ENCODE measurements at places on chromosomes 1 and 21. TPM values are rescaled to one million over a fixed set of nuclear protein-coding genes. Genes with fewer than 3 reads are reported as not detected.

DNA sequence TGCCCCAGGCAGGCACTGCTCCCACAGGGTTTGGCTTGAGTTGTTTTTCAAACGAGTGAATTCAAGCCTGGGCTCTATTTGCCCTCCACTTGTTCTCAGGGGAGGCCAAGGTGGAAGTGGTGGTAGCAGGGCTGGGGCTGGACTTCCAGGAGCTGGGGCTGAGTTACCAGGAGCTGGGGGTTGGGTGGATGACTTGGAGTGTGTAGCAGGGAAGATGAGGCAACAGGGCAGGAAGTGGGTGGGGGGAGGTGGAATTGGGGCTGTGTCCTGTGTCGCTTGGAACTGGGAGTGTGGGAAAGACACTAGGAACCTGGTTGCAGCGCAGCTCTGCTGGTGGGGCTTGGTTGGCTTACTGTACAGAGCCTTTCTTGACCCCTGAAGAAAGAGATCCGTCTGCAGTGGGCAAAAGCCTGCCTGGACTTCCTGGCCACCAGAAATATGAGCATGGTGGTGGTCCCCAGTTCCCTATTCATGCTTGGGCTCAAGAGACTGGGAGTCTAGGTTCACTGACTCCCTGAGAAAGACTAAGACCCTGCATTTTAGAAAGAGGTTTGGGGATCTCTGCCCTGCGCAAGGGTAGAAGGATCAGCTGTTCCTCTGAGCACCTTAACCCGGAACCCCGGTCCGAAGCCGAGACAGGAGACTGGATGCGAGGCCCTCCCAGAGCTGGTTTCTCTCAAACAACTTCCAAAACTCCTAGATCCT is 3.1 kb downstream of the TFAP2E start:
- H3K36me3 ChIP-seq, result no peaks in the 10 kb centered on the region
- DNase-seq, result no peak
- H3K4me3 ChIP-seq, result no peak overlapping the region
- peaks cover 8% of the 10 kb centered on the region for H3K4me1 ChIP-seq

DNA sequence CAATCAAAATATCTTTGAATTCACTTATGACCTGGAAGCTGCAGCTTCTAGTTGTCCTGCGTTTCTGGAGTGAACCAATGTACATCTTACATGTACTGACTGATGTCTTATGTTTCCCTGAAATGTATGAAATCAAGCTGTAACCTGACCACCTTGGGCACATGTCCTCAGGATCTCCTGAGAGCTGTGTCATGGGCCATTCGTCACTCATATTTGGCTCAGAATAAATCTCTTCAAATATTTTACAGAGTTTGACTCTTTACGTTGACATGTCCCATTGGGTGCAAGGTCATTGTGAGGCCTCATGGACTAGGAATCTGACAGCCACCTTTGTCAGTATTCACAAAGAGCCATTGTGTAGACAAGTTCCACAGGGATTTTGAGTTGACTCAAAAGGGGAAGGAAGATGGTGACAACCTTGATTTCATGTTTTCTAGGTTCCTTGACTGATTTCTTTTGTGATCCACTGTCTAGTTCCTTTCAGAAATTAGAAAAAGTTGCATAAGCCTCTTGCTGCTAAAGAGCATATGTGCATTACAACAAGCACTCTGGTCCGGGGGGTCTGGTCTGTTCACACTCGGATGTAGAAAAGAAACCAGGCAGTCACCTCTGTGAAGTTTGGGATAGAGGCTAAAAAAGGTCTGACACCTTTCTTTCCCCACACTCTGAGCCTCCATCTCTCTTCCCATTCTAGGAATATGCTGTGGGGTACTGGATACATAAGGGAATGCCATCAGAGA is 10.7 kb downstream of the CHI3L2 start:
- no peaks in the 10 kb centered on the region for H3K27me3 ChIP-seq
- H3K36me3 ChIP-seq, result no peaks in the 10 kb centered on the region
- no peak for DNase-seq
- peaks cover 6% of the 10 kb centered on the region for H3K4me1 ChIP-seq
- H3K4me3 ChIP-seq, result no peak overlapping the region

GRCh38 chr1:101259744-101260148 is 22.9 kb downstream of the S1PR1 start:
- H3K36me3 ChIP-seq, result no peaks in the 10 kb centered on the region
- H3K4me3 ChIP-seq, result no peak overlapping the region
- H3K27ac ChIP-seq, result no peak overlapping the region
- DNase-seq, result no peak

DNA sequence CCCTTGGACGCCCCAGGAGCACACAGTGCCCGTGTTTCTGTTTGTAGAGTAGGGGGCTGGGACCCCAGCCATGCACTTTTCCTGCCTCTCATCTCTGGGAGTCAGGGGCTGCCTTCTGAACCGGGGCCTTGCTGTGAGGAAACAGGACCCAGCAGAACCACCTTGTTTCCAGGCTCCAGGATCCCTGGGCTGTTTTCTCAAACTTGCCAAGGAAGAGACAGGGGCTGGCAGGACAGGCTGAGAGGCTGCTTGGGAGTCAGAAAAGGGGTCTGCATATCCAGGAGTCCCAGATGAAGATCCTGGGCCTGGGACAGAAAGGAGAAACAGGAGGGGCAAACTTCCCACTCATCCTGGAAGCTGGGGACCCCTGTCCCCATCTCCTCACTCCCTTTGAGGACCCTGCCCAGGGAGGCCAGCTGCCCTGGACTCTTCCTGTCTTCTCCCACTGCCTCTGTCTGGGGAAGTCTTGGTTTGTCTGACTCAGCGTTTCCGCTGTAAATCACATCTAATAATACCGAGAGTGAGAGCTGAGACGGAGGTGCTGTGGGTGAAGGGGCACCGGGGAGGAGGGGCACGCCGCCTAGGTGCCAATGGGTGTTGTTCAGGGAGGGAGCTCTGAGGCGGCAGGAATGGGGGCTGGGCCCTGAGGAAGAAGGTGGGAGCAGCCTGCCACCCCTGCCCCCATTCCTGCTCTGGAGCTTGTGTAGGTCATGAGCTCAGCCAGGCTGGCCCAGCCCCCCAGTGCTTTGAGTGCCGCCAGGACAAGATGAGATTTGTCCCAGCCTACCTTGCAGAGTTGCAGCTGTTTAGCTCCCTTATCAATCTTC is 16.7 kb downstream of the POU3F1 start:
- peaks cover 13% of the 10 kb centered on the region for H3K36me3 ChIP-seq
- no peak for DNase-seq
- no peaks in the 10 kb centered on the region for H3K27me3 ChIP-seq
- H3K4me3 ChIP-seq, result no peak overlapping the region

DNA sequence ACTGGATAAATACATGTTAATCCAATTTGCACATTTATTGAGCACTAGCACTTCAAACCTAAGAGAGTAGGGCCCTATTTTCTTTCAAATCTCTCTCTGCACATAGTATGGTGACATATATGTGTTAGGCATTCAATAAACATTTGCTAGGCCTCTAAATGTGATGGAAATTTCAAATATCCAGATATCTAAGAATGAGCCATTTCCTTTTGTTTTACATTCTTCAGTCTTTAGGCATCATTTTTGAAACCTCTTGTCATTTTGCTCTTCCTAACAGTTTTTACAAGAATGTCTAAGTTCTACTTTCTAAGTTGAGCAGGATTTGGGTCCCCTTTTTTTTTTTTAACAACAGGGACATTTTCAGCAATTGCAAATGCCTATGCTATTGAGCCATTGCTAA is 395.7 kb upstream of the ST6GALNAC5 start:
- no peak for DNase-seq
- H3K4me1 ChIP-seq, result no peaks in the 10 kb centered on the region
- no peaks in the 10 kb centered on the region for H3K36me3 ChIP-seq
- no peak overlapping the region for H3K4me3 ChIP-seq
- H3K27me3 ChIP-seq, result no peaks in the 10 kb centered on the region

DNA sequence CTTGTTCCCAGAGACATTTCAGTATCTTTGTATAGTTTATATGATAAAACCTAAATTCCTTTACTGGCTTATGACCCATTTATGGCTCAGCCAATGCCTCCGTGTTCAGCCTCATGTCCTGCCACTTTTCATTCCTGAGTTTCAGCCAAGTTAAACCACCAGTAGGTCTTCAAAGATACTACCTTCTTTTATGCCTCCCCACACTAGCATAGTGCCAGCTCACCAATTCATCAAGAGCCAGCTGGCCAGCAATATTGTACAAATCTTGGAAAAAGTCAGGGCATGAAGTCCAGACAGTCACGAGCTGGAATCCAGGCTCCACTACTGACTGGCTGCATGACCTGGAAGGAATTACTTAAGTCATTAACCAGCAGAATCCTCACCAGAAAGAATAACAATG is 446.0 kb downstream of the GPATCH2 start:
- H3K36me3 ChIP-seq, result no peaks in the 10 kb centered on the region
- no peak for DNase-seq
- no peak overlapping the region for H3K27ac ChIP-seq
- H3K4me1 ChIP-seq, result no peaks in the 10 kb centered on the region
- no peak overlapping the region for H3K4me3 ChIP-seq

- no peaks in the 10 kb centered on the region for H3K36me3 ChIP-seq
- H3K27me3 ChIP-seq, result no peaks in the 10 kb centered on the region
Measured at GRCh38 chr1:111030590-111030989, 66.9 kb upstream of the LRIF1 start.

- DNase-seq, result no peak
- H3K27ac ChIP-seq, result peak overlapping the region; percentile 93
- no peaks in the 10 kb centered on the region for H3K36me3 ChIP-seq
- no peaks in the 10 kb centered on the region for H3K27me3 ChIP-seq
- no peak overlapping the region for H3K4me3 ChIP-seq
Measured at GRCh38 chr1:10252508-10252907, 42.1 kb downstream of the KIF1B start.

DNA sequence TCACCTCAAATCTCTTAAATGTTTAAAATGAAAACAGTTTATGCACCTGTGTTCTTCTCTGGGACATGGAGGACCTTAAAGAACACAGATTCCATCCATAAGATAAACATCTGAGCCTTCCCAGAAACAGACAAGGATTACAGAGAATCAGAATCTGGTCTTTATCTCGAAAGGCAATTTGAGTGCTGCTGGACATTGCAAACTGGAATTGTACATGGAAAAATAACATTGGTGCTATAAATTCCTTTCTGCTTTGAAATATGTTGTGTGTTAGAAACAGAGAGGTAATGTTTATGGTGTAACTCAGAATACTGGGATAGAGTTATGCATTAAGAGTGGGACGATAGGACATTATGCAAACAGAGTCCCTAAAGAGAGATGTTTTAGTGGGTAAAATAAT is 6.6 kb upstream of the DDR2 start:
- H3K36me3 ChIP-seq, result no peaks in the 10 kb centered on the region
- no peaks in the 10 kb centered on the region for H3K4me1 ChIP-seq
- no peak for DNase-seq
- H3K4me3 ChIP-seq, result no peak overlapping the region

DNA sequence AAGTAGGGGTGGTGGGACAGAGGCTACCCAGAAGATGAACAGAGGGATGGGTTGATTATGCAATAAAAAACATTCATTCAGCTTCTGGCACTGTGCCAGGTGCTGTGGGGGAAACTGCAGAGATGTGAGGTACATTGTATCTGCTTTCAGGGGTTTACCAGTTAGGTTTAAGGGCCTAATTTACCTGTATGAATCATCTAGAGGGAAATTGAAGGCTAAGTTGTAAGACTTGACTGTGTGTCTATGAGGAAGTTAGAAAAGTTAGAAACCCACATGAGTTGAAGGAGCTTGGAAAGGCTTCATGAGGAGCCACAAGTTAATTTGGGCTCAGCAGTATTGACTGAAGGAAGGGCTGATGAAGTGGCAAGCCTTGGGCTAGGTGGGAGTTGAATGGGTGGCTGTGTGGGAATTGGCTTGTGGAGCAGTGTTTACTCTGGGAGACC is 36.7 kb upstream of the APOBEC4 start:
- H3K4me1 ChIP-seq, result no peaks in the 10 kb centered on the region
- H3K36me3 ChIP-seq, result no peaks in the 10 kb centered on the region
- DNase-seq, result no peak
- H3K4me3 ChIP-seq, result no peak overlapping the region
- no peak overlapping the region for H3K27ac ChIP-seq
- H3K27me3 ChIP-seq, result no peaks in the 10 kb centered on the region

DNA sequence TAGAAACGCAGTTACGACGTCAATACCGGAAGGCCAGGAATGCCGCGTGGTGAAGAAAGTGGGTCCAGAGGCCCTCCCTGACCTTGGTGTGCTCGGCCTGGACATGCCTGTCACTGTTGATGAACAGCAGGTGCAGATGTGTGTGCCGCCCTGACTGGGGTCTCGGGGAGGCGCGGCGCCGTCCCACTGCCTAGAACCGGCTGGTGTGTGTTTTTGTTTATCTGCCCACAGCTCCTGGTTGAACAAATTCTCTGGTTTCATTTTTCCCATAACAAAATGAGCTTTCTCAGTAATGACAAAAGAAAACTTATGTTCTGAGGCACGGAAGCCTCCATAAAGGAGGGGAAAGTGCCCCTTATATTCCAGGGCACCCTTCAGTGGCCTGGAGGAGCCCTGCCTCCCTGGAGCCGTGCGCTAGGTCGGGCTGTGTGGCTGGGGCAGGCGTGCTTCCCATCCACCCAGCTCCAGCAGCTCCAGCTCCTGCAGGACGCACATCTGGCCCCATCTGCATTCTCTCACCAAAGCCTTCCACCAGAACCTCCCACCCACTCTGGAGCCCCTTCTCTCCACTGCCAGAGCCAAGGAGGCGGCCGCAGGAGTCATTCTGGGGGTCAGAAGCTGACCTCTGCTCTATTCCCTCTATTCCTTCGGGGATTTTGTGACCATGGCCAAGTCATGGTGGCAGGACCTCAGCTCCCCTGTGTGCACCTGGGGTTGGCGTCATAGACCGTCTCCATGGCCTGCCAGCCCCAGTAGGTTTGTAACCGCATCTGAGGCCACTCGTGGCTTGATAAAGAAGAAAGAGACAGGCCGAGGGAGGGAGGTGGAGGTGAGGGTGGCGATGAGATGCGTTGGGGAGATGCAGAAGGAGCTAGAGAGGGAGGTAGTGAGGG is 20.1 kb upstream of the COL18A1 start:
- H3K36me3 ChIP-seq, result no peaks in the 10 kb centered on the region
- H3K27ac ChIP-seq, result no peak overlapping the region
- H3K27me3 ChIP-seq, result no peaks in the 10 kb centered on the region
- H3K4me3 ChIP-seq, result no peak overlapping the region

- H3K27ac ChIP-seq, result no peak overlapping the region
- H3K27me3 ChIP-seq, result no peaks in the 10 kb centered on the region
- no peaks in the 10 kb centered on the region for H3K4me1 ChIP-seq
- no peak overlapping the region for H3K4me3 ChIP-seq
- DNase-seq, result no peak
Measured at GRCh38 chr21:18049461-18049860, 195.2 kb upstream of the CHODL start.

DNA sequence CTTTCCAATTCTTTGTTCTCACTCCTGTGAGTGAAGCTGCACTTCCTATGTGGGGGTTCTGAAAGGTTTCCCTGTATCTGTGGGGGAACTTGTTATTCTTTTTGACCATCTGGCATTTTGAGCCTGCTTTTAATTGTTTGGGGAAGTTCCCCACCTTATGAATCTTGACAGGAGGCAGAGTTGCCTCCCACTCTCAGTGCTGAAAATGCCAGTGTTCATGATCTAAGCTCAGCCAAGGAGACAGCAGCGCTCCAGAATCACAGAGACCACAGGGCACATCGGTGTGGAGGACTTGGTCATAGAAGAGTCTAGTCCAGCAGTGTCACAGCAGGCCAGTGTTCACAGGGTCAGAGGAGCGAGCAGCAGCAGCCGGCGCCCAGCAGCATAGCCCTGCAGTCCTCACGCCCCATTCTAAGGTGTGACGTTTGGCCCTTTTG is 63.8 kb upstream of the PRDX6 start:
- H3K27me3 ChIP-seq, result no peaks in the 10 kb centered on the region
- no peaks in the 10 kb centered on the region for H3K4me1 ChIP-seq
- no peaks in the 10 kb centered on the region for H3K36me3 ChIP-seq
- DNase-seq, result no peak

GRCh38 chr1:147185432-147185831 is 13.2 kb upstream of the PRKAB2 start:
- H3K27me3 ChIP-seq, result no peaks in the 10 kb centered on the region
- H3K27ac ChIP-seq, result no peak overlapping the region
- no peak overlapping the region for H3K4me3 ChIP-seq
- no peaks in the 10 kb centered on the region for H3K36me3 ChIP-seq
- no peak for DNase-seq

Gene CD53
- total RNA-seq, result 7.3 TPM

Gene UBE2J2
- total RNA-seq, result 42.3 TPM
